ENCODE measurements at places on chromosomes 5 and 9. TPM values are rescaled to one million over a fixed set of nuclear protein-coding genes. Genes with fewer than 3 reads are reported as not detected.

GRCh38 chr9:129391221-129391661 lies 213.2 kb upstream of the IER5L start:
- DNase-seq, result no peak

DNA sequence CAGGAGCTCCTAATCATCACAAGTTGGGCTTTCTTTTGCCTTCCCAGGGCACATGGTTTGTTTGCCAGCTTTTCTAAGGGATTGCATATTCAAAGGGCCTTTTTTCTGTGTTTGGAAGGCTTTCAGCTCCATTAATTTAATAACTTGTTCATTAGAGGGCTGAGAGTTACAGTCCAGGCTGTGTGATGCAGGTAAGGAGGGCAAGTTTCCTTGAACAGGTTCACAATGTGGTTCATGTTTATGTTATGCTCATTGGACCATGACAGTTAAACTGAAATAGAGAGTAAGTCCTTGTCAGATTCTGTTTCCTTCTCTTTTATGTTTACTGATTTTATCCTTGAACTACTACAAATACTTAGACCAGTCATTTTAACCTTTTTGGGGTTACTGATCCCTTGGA lies 174.4 kb downstream of the MARCHF11 start:
- DNase-seq, result no peak

GRCh38 chr5:131222731-131223130 lies 41.1 kb upstream of the CDC42SE2 start:
- DNase-seq, result no peak

DNA sequence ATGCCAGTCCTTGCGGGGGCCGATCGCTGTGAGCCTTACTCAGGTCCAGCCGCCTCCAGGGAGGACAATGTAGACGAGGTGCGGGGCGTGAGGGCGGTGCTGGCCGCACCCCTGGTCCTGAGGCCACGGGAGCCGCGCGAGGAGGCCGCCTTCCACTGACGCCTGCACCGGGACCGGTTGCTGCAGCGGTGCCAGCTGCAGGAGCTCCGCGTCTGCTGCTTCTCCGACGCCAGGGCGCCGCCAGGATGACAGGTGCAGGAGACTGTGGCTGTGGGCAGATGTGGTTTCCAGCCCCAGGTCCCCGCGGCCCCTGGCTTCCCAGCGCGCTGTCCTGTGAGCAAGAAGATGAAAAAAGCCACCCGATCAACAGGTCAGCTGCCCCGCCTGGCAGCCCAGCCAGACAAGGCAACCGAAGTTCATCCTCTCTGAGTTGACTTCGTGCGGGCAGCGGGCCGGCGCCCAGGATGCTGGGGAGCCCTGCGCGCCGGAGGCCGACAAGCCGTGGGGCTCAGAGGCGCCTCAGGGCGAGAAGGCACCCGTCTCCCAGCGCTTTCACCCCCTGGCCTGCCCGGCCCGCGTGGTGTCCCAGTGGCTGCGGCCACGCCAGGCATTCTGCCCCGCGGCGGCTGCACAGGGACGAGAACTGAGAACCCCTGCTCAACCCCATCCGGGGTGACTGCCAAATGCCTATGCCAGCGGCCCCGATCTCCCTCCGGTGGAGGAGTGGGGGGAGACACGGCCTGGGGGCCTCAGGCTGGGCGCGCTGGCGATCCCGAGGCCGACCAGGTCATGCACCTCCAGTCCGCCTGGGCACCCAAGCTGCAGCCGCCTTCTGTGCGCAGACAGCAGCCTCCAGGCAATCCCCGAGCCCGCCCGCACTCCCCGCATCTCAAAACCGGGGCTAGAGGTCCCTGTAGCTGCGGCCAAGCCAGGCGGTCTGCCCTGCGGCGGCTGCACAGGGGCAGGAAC lies 43.4 kb upstream of the BICD2 start:
- DNase-seq, result no peak

GRCh38 chr5:173180331-173180730 lies 36.0 kb downstream of the BNIP1 start:
- DNase-seq, result no peak

- no peak for DNase-seq
Observed at GRCh38 chr9:134978272-134978671, 60.6 kb upstream of the FCN1 start.

DNA sequence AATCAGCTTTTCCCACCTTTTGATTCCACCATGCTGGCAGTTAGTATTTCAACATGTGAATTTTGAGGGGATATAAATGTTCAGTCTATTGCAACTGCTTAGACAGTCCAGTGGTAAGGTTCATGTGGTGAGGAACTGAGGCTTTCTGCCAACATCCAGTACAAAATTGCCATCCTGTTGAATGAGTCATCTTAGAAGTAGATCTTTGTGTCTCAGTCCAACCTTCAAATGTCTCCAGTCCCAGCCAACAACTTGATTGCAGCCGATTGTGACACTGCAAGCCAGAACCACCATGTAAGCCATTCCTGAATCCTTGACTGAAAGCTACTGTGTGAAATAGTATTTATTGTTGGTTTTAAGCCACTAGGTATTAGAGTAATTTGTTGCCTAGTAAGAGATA lies 331.5 kb upstream of the GRIN3A start:
- no peak for DNase-seq

GRCh38 chr9:14529629-14530028 lies 163.6 kb downstream of the ZDHHC21 start:
- DNase-seq, result no peak

GRCh38 chr9:130973686-130974281 lies 34.7 kb upstream of the FIBCD1 start:
- DNase-seq, result no peak

- no peak for DNase-seq
Observed at GRCh38 chr5:38383701-38384100, 125.3 kb downstream of the EGFLAM start.

- no peak for DNase-seq
Observed at GRCh38 chr9:87592554-87593358, 95.1 kb downstream of the DAPK1 start.

GRCh38 chr9:136437839-136438547 lies 1.7 kb downstream of the INPP5E start:
- no peak for DNase-seq

- no peak for DNase-seq
Observed at GRCh38 chr9:95188459-95188858, 129.1 kb downstream of the FANCC start.

DNA sequence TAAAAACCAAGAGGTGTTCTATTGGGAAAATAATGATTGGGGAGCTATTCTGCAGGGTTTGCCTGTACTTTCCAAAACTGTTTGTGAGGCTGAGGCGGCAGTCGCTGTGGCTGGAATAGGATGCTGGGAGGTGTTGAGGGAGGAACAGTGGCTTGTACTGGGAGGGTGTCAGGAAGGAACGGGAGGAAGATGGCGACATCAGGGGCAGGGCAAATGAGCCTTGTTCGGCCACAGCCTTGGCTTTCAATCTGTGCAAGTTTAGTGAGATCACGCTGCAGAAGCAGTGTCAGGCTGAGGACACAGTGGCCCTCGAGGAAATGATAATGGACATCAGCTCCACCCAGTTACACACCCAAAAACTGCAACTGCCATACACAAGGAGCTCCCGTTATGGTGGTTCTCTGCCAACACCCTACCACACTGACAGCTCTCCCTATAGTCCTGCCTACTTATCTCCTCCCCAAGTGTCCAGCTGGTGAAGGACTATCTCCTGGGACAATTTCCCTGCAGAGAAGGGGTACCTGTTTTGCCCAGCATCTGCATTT lies 27.3 kb downstream of the KIF2A start:
- no peak for DNase-seq

- no peak for DNase-seq
Observed at GRCh38 chr9:136117291-136117915, 1.3 kb downstream of the TMEM250 start.

DNA sequence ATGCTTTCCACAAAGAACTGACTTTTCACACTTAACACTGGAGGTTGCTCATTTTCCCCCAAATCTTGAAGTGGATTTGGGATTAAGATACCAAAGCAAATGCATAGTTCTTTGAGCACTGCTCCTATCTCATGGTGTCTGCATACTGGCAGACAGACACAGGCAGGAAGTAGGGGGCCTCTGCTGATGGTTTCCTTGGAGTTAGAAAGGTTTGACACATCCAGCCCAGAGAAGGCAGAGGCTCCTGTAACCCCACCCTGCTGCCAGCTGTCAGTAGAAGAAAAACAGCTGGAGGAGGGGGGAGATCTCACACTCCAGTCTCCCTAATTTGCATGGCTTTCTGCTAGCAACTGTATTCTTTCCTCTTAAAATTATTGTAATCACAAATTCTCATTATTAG lies 44.1 kb downstream of the APTX start:
- no peak for DNase-seq

- DNase-seq, result no peak
Observed at GRCh38 chr9:61665330-61665751, 475.5 kb downstream of the SPATA31A7 start.

DNA sequence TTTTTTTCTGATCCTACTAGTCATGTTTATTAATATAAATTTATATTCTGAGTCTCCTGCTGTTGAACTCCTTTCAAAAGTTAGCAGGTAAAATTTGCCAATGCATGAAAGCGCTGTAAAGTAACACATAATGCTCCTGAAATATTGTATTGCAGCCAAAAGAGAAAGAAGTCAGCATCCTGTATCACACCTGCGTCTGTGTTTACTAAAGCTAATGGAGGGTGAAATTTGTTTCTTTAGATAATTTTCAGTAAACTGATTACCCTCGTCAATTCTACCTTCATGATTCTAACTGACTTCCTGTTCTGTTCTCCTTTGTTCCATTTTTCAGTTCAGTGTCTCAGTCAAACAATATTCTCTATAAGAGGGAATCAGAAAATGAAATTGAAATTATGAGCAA lies 415.4 kb downstream of the CDH9 start:
- no peak for DNase-seq

DNA sequence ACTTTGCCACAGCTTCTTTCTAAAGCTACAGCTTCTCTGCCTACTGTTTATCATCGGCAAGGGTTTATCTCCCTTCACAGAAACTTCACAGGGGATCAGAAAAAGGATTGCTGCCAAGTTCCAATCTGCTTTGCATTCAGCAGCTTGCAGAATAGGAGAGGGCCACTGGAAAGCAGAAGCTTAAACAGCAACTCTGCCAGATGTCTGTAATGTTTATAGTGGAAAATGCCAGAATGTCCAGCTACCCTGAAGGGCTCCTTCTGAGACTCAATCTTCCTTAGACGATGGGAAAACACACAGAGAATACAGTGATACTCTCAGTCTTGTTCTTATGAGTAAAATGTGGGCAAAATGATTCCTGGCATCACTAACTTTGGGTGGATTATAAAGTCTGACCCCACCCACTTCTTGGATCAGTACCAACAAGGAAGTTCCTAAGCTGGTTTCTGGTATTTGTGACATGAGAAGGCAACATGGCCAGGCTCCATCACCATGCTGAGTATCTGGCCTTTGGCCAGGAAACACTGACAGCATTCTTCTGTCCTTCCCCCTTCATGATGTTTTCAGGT lies 19.0 kb downstream of the STOM start:
- DNase-seq, result peak; percentile 76

DNA sequence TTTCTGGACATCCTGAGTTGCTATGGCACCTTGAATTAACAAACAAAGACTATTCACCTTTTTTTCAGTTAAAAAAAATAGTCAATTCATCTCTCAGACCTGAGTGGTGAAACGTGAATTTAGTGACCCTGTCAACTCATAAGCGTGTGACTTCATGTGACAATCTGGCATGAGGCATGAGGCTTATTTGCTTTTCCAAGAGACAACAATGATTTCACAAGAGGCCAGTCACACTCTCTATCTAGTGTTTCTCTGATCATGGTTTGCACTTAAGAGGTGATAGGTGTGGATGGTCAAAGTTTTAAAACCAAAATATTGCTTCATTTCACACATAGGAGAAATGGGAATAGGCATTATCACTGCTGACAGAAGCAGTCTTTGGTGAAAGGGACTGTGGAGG lies 559.6 kb upstream of the ACO1 start:
- no peak for DNase-seq

DNA sequence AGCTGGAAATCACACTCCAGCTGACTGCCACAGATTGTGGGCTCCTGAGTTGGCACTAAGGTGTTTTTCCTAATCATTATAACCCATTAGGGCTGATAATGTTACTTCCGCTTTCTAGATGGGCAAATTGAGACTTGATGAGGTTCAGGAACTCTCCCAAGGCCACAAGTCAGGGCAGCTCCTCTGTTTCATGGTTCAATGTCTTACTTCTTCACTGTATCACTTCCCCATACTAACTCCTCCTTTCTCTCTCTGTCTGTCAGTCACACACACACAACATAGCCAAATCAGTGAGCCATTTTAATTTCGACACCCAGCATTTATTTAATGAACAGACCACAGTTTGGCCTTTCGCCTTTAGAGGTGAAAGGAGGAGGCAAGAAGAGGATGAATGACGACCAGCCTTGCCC lies 17.8 kb upstream of the TRAF1 start:
- no peak for DNase-seq

The LMX1B gene
- 0.04 TPM for polyA plus RNA-seq

The SERINC5 gene
- 7.2 TPM for polyA plus RNA-seq

The ENTREP1 gene
- 7.2 TPM for polyA plus RNA-seq

The PCDHA12 gene
- polyA plus RNA-seq, result 0.03 TPM

The ITGA2 gene
- polyA plus RNA-seq, result 3.4 TPM

The FGF10 gene
- 10.1 TPM for polyA plus RNA-seq

The TRUB2 gene
- 14.8 TPM for polyA plus RNA-seq

The CCDC152 gene
- 2.1 TPM for polyA plus RNA-seq

The SPINK4 gene
- polyA plus RNA-seq, result 2.6 TPM

The PCDHB4 gene
- polyA plus RNA-seq, result 6.2 TPM

The AUH gene
- 14.9 TPM for polyA plus RNA-seq

The SAPCD2 gene
- polyA plus RNA-seq, result 0.63 TPM

The MORN5 gene
- 22.9 TPM for polyA plus RNA-seq

The CSF2 gene
- not detected for polyA plus RNA-seq

The POLK gene
- polyA plus RNA-seq, result 14.1 TPM

The ADAMTS2 gene
- polyA plus RNA-seq, result 22.8 TPM

The COL27A1 gene
- 8.1 TPM for polyA plus RNA-seq

The ARL14EPL gene
- not detected for polyA plus RNA-seq
